ENCODE measurements at places on chromosomes 11 and 22.

- DNase-seq = no peak
These were observed 13.1 kb upstream of the LYVE1 start for GRCh38 chr11:10581481-10582019.

GRCh38 chr11:106507645-106508306, 430.3 kb downstream of the AASDHPPT start:
- DNase-seq = no peak

DNA sequence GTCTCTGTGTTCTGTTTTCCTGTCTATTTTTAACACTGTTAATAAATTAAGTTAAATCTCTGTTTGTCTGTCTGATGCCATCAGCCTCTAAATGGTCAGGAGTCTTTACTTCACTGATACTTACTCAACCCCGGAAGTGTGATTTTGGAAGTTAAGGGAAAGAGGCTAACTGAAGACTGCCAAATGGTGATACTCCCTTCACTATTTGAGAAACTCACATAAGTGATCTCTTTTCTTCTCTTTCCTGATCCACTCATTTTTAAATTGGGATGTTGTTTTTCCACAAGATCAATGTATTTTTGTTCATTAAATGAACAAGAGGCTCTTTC, 389 bp upstream of the CASP12 start:
- DNase-seq = no peak

DNA sequence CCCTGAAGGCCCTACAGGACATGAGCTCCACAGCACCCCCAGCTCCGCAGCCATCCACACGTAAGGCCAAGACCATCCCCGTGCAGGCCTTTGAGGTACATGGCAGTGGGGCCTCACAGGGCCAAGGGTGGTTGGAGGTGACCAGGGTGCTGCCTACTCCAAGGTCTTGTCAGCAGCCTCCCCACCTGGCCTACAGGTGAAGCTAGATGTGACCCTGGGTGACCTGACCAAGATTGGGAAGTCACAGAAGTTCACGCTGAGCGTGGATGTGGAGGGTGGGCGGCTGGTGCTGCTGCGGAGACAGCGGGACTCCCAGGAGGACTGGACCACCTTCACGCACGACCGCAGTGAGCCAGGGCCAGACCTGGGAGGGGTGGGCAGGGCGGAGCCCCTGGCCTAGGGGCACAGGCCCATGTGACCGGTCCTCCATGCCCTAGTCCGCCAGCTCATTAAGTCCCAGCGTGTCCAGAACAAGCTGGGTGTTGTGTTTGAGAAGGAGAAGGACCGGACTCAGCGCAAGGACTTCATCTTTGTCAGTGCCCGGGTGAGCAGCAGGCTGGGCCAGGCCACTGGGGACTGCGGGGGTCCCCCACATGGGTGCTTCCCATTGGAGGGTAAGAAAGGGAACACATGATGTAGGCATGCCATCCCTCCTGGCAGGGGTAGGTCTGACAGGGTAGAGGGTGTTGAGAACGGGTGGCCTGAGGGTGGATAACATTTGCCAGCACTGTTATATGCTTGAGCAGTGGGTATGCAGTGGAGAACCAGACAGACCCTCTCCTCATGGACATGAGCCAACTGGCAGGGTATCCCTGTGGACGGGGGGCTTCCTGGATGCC, 5.6 kb downstream of the INPPL1 start:
- no peak for DNase-seq

DNA sequence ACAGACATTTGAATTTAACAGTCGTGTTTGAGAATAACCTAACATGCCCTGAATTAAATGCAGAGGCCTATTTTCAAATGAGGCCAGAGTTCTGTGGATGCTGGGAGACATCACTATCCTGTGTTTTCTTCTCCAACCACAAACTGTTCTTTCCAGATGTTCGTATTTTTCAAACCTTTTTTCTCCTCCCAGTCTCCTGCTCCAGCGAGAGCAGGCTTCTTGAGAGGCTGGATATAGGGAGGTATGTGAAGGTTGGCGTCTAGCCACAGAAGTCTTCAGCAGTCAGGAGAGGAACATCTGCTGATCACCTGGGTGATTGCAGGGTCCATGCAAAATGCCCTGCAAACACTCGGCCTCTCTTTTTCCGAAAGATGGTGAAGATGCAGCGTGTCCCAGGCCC, 126.3 kb downstream of the C11orf91 start:
- no peak for DNase-seq

- no peak for DNase-seq
These were observed 3.4 kb downstream of the FOLR3 start for GRCh38 chr11:72138821-72139390.

DNA sequence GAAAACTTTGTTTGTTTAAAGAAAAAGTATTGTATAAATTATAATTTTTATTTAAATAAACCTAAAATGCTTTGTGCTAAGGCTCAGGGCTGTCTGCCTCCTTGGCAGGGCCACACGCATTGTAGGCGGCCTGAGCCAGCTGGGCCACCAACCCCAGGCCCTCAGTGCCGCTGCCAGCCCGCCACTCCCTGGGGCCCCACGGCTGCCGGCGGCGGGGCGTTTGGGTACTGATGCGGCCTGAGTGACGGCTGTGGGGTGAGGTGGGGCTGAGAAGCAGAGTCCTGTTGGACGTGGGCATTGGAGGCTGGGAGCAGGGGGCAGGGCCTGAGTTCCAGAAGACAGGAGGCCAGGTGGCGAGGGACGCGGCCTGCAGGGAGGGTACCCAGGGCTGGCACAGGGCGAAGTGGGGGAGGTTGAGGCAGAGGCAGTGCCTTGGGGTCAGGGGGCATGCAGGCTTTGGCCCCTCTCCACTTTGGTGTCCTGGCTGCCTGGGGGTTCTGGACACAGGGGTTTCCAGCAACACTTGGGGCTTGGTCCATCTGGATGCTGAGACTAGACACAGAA, 58.3 kb downstream of the CERK start:
- DNase-seq = no peak

GRCh38 chr11:16860617-16861016, 122.2 kb downstream of the C11orf58 start:
- no peak for DNase-seq

DNA sequence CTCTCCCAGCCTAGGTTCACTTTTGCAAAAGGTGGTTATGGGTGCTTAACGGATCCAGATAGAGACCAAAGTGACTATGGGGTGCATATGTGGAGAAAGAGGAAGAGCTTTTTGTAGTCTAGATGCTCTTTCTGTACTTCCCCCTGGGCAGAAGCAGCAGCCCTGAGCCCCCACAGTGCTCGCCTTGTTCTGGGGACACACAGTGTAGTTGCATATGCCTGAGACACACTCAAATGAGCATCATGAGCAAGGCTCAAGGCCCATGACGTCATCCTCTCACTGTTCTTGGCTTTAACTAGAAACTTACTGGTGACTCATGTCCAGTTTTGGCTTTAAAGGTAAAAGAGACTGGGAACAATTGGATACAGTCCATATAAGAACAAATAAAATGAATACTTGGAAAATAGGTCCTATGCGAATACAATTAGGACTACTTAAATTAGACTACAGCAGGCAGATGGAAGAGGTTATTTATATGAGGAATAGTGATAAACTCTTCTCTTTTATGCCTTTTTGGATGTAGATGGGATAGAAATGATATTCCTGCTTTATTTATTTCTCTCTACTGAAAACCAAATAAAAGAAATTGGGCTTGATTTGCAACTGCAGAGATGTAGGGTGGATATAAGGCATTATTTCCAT, 20.1 kb upstream of the PEX26 start:
- DNase-seq = no peak

GRCh38 chr22:33227791-33228190, 169.6 kb upstream of the SYN3 start:
- DNase-seq = no peak

GRCh38 chr11:130439160-130439519, 9.3 kb upstream of the ADAMTS15 start:
- no peak for DNase-seq

DNA sequence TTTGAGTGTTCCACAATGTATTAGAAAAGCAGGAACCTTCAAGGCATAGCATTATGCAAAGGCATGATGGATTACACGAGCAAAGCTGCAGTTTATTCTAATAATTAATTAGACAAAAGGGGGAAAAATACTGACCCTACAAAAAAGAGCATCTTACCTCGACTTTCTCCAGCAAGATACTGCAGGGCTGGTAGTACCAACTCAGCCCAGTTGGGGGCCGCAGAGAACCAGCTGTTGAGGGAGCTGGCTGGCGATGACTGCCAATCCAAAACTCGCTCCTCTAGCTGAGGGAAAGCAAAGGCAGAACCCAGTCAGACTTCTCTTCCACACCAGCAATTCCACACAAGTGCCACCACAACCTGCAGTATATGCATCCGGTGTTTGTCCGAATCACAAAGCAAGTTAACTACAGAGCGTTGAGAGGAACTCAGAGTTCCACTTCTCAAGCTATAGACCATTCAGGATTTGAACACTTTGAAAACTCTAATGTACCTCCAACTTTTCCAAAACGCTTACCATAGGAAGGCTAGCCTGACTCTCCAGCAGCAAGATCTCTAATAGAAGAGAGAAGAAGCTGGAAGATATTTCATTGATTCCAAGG, 13.7 kb downstream of the NFRKB start:
- DNase-seq = peak; percentile 15

DNA sequence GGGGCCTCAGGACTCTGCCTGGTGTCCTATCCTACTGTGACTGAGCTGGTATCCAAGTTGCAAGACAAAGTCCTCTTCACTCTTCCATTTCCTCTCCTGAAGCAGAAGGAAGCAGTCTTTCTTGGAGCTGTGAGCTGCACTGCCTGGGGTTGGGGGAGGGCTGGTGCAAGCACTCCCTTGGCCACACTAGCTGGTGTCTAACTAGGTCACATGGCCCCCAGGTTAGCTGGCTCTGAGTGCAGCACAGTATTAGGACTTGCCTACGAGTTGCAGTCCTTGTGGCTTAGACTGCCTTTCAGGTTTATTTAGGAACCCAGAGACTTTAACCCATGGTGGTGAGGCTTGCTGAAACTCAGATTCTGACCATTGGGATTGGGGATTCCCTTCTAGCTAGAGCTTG, 138.9 kb downstream of the NELL1 start:
- no peak for DNase-seq

DNA sequence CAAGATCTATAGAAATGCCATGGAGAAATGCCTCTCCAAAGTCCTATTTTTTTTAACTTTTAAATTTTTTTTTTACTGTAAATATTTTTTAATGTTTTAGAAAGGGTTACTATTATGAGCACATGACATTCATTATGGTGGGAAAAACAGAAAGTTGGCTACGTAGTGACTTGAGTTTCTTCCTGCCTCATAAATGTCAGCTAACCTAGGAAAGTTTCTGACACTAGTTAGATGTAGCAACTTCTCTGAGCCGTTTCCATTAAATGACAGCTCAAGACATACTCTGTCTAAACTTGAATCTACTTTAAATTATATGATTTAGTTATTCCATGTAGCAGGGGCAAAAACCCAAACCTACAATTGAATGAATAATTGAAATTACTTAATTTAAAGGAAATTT, 18.4 kb upstream of the CTSC start:
- no peak for DNase-seq

DNA sequence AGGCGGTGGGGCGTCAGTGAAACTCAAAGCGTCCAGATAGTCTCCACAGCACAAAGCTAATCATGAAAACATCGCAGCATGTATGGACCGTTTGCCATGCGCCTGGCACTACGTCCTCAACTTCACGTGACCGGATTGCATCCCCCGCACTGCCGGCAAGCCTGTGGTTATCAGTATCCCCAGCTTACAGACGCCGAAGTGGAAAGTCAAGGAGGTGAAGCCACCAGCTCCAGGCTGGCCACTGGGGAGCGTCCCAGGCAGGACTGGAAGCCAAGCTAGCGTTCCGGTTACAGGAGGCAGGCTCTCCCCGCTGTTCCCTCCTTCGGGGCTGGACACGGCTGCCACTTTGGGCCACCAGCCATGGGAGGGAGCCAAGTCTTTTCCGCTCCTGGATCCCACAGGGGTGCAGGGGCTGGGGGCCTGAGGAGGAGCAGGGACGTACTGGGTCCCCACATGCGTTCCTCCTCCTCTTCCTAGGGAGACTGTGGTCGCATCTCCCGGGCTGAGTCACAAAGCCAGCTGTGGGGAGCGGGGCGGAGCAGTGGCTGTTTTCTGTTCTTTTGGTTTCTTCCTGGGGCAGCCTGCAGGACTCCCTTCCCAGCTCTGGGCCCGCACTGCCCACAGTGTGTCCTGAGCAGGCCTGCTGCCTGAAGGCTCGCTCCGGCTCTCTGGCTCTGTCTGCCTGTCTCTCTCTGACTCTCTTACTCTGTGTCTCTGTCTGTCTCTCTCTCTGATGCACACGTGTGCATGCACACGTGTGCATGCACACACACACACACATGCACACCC, 4.3 kb upstream of the OSBPL5 start:
- peak; percentile 35 for DNase-seq

GRCh38 chr11:68843703-68844312, 2.1 kb upstream of the CPT1A start:
- DNase-seq = peak; percentile 75

GRCh38 chr11:73106347-73106746, 35.8 kb downstream of the FCHSD2 start:
- no peak for DNase-seq

DNA sequence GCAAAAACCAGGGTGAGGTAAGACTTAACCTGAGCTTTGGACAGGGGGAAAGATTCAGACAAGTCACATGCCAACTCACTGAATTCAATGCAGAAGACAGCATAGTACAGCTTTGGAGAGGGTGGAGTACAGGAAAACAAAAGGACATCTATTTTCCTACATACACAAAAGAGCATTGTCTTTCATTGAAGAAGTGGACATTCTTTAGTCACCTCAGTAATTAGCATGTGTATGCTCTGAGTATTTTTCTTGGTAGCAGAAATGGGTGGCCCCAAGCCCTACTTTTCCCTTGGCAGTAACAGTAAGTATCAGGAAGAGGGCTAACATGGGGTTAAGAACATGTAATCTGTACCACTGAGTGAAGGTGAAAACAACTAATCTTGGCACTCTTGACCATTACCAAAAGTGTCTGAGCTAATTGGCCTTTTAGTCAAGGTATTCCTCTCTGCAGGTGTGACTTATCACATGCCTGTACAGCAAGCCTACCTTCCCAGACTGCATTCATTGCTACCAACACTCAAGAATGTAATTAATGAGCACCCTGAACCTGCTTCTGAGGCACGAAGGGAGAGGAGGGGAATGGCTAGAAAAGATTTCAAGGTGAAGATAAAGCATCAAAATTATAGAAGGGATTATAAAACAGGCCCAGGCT, 33.9 kb downstream of the SYTL2 start:
- no peak for DNase-seq

GRCh38 chr11:109708184-109708583, 286.2 kb downstream of the C11orf87 start:
- no peak for DNase-seq

DNA sequence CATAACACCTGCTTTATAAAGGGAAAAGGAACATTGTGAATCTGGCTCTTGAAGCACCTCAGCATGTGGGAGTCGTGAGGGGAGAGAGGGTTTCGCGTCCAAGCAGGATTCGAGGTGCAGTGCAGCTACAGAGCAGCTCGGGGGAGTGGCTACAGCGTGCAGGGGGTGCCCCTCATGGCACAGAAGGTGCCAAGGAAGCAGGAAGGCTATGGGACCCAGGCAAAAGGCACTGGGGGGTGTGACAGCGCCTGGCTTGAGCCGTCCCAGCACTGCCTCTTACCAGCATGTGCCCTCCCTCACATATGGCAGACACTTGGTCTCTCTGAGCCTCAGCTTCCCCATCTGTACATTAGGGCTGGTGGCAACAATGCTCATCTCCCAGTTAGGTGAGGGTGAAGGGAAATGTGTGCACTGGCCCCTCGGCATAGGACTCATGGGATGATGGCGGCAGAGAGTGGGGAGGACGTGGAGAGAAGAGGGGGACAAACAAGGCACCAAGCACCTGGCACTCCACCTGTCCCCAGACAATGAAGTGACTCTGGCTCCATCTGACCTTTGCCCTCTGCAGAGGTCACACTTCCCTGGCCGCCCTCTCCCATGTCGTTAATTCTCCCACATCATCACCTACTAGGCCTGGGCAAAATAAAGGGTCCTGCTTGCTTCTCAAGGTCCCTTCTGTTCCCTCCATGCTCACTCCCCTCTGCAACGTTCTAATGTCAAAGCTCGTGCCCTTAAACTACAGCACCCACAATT, 10.4 kb downstream of the TNKS1BP1 start:
- DNase-seq = no peak
